ENCODE measurements at places on chromosomes 5 and 9. TPM values are rescaled to one million over a fixed set of nuclear protein-coding genes. Genes with fewer than 3 reads are reported as not detected.

DNA sequence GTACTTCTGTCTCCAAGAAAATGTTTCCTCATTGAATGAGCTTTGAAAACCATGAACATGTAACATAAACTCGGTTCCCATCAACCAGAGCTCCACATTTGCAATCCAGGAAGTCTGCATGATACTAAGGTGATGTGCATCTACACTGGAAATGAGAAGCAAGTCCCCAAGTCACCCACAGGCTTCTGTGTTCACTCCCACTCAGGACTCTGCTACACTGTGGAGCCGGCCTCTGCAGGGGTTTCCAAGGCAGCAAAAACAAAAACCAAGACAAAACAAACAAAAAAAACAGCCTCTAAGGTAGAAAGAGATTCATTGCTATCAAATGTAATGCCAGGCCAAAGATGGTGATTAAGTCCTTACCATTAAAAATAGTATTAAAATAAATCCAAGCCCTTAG lies 593.7 kb downstream of the IRX1 start:
- no peaks in the 10 kb centered on the region for H3K36me3 ChIP-seq
- no peak overlapping the region for H3K27ac ChIP-seq
- no peak for DNase-seq
- H3K4me3 ChIP-seq = no peak overlapping the region

DNA sequence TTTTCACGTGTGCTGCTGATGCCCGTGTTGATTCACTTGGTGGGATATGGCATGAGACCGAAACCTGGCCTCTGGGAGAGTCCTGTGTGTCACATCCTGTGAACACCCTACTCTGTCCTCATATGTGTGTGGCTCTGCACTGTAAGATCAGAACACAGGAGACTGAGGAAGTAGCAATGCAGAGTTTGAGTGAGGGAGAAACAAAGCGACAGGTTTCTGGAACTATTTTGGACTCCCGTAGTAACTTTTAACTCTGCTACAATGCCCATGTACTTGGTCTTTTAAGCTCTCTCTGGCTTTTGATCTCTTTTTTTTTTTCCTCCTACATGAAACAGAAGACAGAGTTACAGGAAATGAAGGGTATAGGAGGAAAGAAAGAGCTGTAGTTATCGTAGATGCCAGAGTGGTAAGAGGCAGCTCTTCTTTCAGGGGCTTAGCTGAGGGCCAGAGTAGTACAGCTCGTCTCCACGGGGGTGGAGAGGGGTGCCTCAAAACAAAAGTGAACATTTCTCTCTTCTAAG lies 26.6 kb downstream of the GRAMD2B start:
- peaks cover 2% of the 10 kb centered on the region for H3K36me3 ChIP-seq
- H3K4me1 ChIP-seq = peaks cover 3% of the 10 kb centered on the region
- DNase-seq = peak; percentile 6
- no peak overlapping the region for H3K27ac ChIP-seq
- H3K4me3 ChIP-seq = no peak overlapping the region

GRCh38 chr9:108900176-108900575 lies 33.7 kb downstream of the ELP1 start:
- peaks cover 41% of the 10 kb centered on the region for H3K36me3 ChIP-seq
- no peak overlapping the region for H3K27ac ChIP-seq
- H3K27me3 ChIP-seq = no peaks in the 10 kb centered on the region
- no peaks in the 10 kb centered on the region for H3K4me1 ChIP-seq

DNA sequence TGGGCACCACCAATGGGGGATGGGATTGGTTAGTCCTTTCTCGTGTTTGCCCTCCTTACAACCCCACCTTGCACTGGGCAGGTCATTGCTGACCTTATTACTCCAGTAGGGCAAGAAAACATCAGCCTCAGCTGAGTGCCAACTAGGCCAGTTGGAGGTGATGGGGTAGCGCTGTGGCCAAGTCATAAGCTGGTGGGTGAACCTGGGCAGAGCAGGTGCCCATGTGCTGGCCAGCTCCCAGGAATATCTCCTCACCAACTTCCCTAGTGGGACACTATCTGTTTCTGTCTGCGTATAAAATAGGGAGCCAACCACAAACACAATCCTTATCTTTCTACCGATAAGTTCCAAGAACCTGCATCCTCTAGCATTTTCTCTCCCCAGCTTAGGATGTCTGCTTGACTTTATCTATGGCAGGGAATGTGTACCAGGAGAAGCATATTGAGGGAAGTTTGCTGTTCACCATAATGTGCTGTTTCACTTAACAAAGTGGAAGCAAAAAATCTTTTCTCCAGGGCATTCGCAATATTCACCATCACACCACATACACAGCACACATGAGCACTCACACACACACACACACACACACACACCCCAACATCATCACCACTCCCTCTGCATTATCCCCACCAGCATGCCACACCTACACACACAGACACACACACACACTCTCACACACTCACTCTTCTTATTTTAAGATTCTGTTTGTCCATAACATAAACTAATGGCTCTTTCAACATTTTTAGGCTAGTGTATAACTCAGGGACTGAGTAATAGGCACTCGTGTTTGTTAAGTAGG lies 390.0 kb downstream of the ENC1 start:
- H3K27me3 ChIP-seq = no peaks in the 10 kb centered on the region
- peaks cover 15% of the 10 kb centered on the region for H3K4me1 ChIP-seq
- no peaks in the 10 kb centered on the region for H3K36me3 ChIP-seq
- no peak for DNase-seq

- no peak overlapping the region for H3K4me3 ChIP-seq
- H3K36me3 ChIP-seq = peaks cover 8% of the 10 kb centered on the region
- no peak for DNase-seq
- H3K27me3 ChIP-seq = no peaks in the 10 kb centered on the region
- no peak overlapping the region for H3K27ac ChIP-seq
- peaks cover 6% of the 10 kb centered on the region for H3K4me1 ChIP-seq
Measured at GRCh38 chr5:9058161-9058560, 487.7 kb downstream of the SEMA5A start.

The EPB41L4B gene
- 14.5 TPM for total RNA-seq

GRCh38 chr5:143279698-143280097 lies 123.8 kb downstream of the NR3C1 start:
- DNase-seq = no peak
- no peak overlapping the region for H3K4me3 ChIP-seq
- peaks cover 5% of the 10 kb centered on the region for H3K36me3 ChIP-seq
- H3K4me1 ChIP-seq = no peaks in the 10 kb centered on the region

The ANKRD34B gene
- total RNA-seq = 0.34 TPM

The HAND1 gene
- 0.21 TPM for total RNA-seq

The LRRC70 gene
- 3.1 TPM for total RNA-seq

The TAF11L10 gene
- not detected for total RNA-seq

The C9 gene
- not detected for total RNA-seq

GRCh38 chr5:36363744-36364143 lies 62.0 kb upstream of the RANBP3L start:
- no peak for DNase-seq
- H3K36me3 ChIP-seq = no peaks in the 10 kb centered on the region
- no peak overlapping the region for H3K27ac ChIP-seq
- H3K4me1 ChIP-seq = no peaks in the 10 kb centered on the region

The PCDHGB7 gene
- 16.6 TPM for total RNA-seq

DNA sequence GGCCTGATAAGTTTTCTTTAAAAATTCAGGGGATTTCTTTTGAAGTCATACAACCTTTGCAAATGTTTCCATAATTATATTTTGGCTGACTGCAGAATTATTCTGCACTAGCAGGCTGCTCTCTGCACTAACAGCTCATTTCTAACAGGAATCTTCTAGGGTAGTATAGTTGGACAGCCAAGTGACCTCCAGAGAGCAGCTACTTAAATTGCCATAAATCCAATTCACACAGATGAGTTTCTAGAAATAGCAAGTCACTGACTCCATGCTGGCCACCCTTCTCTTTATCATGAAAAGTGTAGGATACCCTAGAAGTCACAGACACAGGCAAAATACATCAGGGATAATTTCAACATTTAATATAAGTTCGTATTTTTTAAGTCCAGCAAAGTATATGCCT lies 110.9 kb upstream of the TARS1 start:
- no peaks in the 10 kb centered on the region for H3K4me1 ChIP-seq
- H3K27ac ChIP-seq = no peak overlapping the region
- H3K36me3 ChIP-seq = no peaks in the 10 kb centered on the region
- no peak overlapping the region for H3K4me3 ChIP-seq
- H3K27me3 ChIP-seq = no peaks in the 10 kb centered on the region

GRCh38 chr9:12874395-12874794 lies 99.6 kb downstream of the LURAP1L start:
- no peaks in the 10 kb centered on the region for H3K36me3 ChIP-seq
- no peaks in the 10 kb centered on the region for H3K27me3 ChIP-seq
- DNase-seq = no peak
- H3K27ac ChIP-seq = no peak overlapping the region
- no peak overlapping the region for H3K4me3 ChIP-seq
- H3K4me1 ChIP-seq = no peaks in the 10 kb centered on the region

The ISL1 gene
- total RNA-seq = not detected
